ENCODE measurements at places on chromosomes 3 and 15.

DNA sequence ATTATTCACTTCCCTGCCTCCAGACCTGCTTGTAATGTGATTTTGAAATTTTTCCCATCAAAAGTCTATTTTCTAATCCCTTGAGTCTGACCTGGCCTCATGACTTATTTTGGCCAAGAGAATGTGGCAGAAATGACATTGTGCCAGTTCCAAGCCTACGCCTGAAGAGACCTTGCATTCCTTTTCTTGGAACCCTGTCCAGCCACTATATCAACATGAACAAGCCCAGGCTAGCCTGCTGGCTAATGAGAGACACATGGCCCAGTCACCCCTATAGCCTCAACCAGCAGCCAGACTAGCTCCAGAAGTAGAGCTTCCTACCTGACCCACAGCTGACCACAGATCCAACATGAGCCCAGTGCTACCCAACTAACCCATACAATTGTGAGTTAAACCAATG lies 121.1 kb upstream of the ACP3 start:
- DNase-seq: peak; percentile 18

DNA sequence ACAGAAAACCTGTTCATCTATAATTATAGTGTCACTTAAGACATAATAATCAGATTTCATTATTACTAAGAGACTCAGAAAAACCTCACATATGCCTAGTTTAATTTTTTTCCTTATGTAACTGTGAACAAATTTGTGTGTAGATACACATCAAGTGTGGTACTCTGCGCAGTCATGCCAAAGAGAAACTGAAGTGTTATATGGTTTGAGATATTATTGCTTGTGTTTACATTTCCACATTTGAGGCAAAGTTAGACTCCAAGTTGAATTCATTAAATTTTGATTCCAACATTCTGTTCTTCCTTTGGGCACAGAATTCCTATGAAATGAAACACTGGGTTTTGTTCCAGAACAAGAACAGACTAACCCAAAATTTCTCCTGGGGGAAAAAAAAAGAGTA lies 2.2 kb downstream of the MBNL1 start:
- no peak for DNase-seq

GRCh38 chr15:76418352-76419140 lies 82.0 kb downstream of the ISL2 start:
- DNase-seq: no peak

DNA sequence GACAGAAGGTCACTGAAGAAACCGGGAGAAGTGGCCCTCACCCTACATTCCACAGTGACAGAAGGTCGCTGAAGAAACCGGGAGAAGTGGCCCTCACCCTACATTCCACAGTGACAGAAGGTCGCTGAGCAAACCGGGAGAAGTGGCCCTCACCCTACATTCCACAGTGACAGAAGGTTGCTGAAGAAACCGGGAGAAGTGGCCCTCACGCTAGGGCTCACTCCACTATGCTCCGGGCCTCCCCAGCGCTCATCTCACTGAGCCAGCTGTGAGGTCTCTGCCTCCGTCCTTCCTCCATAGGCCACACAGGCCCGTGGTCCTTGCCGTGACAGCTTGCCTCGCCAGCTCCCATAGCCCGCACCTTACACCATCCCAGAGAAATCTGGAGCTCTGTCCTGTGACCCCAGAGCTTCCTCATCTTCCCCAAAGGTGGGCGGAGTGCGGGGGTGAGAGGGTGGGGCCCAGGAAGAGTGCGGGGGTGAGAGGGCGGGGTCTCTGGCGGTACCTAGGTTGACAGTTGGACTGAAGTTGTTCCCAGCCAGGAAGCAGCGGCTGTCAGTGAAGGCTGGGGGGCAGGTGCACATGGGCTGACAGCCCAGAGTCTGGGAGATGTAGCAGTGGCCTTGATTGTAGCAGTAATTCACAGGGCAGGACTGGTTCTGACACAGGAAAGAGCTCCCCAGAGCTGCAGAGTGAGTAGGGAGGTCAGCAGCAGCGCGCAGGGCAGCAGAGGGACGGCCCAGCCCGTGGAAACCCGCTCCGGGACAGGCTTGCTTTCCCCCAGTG lies 32.0 kb downstream of the MUC20 start:
- DNase-seq: no peak

DNA sequence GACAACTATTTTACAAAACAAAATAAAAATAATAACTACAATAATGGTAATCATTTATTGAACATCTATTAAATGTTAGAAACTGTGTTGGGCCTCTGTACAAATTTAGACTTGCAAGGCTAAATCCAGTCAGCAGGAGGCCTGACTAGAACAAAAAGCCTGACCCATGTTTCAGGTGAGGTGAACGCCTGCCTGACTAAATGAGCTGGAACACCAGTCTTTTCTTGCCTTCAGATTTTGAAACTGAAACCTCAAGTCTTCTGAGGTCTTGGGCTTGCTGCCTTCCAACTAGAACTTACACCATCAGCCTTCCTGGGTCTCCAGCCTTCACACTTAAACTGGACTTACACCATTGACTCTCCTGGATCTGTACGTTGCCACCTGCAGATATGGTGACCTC lies 706.9 kb downstream of the TBL1XR1 start:
- DNase-seq: no peak

DNA sequence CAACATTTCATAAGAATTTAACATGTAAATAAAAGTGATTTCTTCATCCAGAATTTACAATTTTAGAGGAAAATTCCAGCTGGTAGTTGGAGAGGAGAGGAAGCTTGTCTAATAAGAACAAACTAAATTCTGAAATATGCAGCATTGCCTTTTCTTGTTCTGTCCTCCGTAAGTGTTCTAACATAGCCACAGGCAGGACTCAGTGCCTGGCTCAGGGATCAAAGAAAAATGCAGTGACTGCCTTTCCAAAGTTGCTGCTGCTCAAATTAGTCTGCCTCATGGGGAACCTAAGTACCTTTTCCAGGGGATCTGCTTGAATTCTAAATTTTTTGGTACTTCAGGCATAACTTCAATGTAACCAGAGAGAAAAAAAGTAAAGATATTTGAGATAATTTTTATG lies 713.0 kb upstream of the CADM2 start:
- DNase-seq: no peak

DNA sequence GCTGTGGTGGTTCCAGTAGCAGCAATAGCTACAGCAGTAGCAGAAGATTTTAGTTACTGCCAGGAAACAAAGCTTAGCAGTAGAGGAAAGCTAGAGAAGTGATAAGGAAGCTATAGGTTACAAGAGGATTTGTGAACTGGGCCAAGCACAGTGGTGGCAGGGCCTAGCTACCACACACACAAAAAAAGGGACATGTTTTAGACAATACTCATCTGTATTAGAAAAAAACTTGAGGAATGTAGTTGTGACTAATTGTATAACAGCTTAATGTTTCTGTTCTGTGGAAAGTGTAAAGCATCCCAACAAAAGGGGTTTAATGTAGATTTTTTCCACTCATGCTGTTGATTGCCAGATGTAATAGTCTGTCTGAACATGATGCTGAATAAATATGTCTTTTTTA lies 29.9 kb upstream of the PFN2 start:
- DNase-seq: no peak

DNA sequence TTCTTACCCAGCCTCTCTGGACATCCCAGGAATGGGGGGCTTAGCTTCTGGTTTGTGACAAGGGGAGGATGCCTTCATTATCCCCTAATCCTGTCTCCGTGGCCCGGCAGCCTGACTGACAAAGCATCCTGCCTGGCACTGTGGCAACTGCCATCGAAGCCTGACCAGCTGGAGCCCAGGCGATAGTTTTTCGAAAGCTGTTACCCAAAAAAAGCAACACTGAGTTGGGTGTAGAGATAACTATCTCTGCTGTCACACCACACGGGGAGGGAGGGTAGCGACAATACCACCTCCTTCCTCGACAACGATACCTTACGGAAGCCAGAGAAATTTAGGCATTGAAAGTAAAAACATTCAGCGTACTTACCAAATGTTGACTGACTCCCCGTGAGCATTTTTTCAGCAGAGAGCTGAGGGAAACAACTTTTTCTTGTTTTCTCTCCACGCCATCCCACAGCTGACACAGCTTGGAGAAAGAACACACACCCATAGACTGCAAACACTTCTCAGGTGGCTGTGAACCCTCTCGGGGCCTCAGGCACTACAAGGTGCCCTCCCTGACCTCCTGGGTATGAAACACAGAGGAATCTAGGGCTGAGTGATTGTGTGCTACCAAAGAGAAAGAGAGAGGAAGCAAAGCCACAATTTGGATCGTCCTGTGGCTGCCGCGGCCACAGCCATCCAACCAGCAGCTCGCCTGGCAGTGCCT lies 361.9 kb upstream of the ICE2 start:
- no peak for DNase-seq

- DNase-seq: no peak
Observed at GRCh38 chr3:46557814-46558183, 8.3 kb downstream of the LRRC2 start.

GRCh38 chr15:63794271-63794670 lies 39.5 kb downstream of the HERC1 start:
- DNase-seq: no peak

GRCh38 chr15:57589281-57589680 lies 2.4 kb upstream of the MYZAP start:
- no peak for DNase-seq

GRCh38 chr3:51336261-51336660 lies 48.8 kb upstream of the MANF start:
- no peak for DNase-seq

GRCh38 chr3:24315356-24315755 lies 179.3 kb downstream of the THRB start:
- DNase-seq: no peak

DNA sequence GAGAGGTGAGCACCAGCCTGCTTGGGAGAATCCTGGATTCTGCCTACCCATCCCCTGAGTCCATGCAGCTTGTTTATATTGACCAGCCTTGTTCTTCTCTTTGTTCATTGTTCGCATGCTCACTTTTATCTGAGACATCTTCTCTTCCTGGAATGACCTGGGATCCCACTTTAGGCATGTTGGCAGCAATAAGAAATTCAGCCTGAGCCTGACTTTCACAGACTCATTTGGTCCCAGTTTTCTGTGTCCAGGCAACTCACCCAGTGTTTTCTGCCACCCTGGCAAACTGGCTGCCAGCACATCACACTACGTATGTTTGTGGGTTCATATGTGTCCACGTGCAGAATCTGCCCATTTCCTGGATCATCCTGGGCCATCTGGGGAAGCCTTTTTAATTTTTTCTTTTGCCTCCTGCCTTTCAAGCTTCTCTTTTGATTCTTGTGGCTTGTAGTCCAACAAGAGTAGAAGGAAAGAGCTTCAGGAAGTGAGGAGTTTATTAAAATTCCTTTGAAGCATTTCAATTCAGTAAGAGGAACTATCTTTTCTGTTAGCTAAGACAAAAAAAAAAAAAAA lies 199.9 kb downstream of the FNDC3B start:
- DNase-seq: no peak

- DNase-seq: no peak
Observed at GRCh38 chr15:92123962-92124656, 269.6 kb upstream of the ST8SIA2 start.

GRCh38 chr3:15011174-15011573 lies 53.9 kb downstream of the MRPS25 start:
- no peak for DNase-seq

- DNase-seq: no peak
Observed at GRCh38 chr3:22288756-22289155, 537.7 kb upstream of the ZNF385D start.

DNA sequence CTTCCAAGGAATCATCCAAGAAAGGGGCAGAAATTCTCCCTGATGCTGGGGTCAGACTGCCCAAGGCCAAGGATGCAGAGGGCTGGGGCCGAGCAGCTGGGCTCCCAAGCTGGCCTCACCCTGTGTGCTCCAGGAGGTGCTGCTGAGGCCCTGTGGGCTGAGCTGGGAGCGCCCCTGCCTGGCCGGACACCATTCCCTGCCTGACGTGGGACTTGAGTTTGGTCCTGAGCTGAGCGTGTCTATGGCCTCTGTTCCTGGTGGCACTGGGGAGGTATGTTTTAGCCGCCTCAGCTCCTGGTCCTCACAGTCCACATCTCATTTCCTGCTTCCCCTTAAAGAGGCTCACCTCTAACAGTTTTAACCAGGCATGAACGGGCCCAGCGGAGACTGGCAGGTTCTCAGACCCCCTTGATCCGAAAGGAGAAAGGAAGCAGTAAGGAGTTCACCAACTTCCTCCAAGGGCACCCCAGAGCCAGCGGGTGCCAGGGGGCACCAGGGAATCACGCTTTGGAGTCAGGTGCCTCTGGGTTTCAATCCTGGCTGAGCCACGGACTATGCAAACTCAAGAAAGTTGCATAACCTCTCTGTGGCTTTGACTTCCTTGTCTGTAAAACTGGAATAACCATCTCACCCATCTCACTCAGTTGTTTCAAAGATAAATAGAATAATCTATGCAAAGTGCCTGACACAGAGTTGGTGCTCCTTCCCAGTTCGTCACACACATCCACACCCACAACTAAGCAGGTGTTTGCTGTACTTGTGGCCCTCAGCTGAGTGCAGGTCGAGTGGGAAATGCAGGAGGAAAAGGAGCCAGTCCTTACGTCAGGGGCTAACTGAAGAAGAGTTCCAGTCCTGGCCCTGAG lies 48.6 kb downstream of the SLC12A8 start:
- DNase-seq: no peak

- DNase-seq: peak; percentile 20
Observed at GRCh38 chr3:69787436-69788168, 48.3 kb downstream of the MITF start.

DNA sequence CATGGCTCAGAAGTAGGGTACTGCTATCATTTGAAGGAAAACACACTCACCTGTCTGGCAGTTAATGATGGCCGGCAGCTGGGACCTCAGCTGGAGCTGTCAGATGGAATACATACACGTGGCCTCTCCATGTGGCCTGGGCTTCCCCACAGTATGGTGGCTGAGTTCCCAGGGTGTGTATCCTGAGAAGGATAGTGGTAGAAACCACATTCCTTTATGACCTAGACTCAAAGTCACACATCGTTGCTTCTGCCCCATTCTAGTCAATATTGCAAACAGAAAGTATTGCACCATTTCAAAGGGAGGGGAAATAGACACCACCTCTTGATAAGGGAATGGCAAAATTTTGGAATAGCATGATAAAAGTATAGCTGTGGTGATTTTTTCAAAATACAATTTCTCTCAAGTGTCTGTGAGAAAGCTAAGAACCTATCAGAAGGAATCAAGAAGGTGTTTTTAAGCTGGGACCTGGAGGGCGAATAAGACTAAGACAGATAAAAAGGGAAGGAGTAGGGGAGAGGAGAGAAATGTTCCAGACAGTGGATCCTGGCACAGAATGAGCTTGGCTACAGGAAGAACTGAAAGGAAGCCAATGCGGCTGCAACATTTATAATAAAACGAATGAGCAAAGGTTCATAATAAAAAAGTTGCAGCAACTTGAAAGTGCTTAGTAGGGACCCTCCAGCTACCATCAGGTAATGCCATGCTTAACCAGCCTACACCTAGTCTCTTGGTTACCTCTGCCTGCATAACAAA lies 40.1 kb upstream of the GALNT15 start:
- DNase-seq: no peak

DNA sequence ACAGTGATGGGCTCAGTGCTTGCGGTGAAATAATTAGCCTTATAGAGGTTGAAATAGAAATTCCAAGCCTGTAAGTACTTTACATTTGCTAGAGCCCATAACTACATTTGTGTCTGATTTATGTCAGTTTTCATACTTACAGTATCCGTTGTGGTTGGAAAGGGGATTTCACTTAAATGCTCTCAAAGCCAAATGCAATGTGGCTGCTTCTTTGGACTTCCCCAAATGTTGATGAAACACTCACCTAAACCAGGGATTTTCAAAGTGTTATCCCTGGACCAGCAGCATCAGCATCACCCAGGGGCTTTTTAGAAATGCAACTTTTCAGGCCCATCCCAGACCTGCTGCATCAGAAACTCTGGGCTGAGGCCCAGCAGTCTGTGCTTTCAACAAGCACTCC lies 378.7 kb downstream of the MCTP2 start:
- no peak for DNase-seq
